H4 (cell line): ENCODE measurements at places on chromosomes 4 and X. TPM values are rescaled to one million over a fixed set of nuclear protein-coding genes. Genes with fewer than 3 reads are reported as not detected.

GRCh38 chr4:119032921-119033685, 102.5 kb upstream of the MYOZ2 start:
- no peak for DNase-seq

DNA sequence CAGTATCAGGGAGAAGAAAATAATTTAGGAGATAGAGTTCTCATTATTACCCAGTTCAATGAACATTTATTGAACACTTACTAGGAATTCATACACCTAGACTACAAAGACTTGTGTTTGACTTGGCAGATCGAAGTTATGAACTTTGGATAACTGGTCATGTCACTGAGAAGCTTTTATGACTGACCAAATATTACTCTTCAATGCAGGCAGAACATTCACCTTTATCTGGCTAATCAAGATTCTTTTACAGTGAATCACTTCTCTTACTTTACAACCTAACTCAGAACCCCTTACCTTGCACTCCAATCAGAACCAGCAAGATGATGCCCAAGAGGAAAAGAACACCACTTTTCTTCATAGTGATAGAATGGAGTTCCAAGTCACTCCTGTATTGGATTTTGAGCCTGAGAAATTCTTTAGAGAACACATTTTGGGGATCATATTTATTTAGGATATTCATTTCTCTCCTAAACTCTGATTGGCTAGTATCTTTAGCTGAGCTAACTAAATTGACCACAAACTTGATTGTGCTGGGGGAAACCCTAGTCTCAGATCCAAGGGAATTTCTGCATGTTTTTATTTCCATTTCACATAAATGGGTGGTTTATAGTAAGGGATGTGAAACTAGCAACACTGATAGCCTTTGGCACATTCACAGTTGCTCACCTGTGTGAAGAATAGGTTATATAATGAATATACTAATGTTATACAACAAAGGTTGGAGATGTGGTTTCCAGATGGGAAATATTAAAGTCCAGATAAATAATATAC, at the start of gene CXCL9:
CXCL9 (minus strand) TSS at position 421 of the 774 bp plus-strand sequence; CDS start at position 361, 60 bp downstream.
- DNase-seq: no peak

GRCh38 chrX:16705370-16705769, 7.1 kb downstream of the CTPS2 start:
- no peak for DNase-seq

GRCh38 chr4:24529555-24529954, 54.8 kb downstream of the DHX15 start:
- no peak for DNase-seq

CCDC158 gene
- not detected in 2 replicates for total RNA-seq

DNA sequence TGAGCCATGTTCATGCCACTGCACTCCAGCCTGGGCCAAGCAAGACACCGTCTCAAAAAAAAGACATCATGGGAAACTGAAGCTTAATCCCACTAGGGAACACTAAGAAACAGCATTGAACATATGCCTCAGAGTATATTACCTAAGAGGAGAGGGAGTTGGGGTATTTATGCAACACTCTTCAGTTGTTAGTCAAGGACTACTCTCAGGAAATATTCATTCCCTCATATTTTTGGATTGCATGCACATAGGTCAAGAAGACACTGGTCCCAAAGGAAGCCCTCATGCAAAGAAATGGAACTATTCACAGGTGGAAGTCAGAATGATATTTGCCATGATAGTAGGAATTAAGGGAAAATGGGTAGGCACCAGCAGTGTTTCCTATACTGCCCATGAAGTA, 22.8 kb upstream of the PAPSS1 start:
- no peak for DNase-seq

GRK4 gene
- total RNA-seq: 1.6 and 3.3 TPM in 2 replicates

NLGN3 gene
- 0.25 and 0.31 TPM in 2 replicates for total RNA-seq

DNA sequence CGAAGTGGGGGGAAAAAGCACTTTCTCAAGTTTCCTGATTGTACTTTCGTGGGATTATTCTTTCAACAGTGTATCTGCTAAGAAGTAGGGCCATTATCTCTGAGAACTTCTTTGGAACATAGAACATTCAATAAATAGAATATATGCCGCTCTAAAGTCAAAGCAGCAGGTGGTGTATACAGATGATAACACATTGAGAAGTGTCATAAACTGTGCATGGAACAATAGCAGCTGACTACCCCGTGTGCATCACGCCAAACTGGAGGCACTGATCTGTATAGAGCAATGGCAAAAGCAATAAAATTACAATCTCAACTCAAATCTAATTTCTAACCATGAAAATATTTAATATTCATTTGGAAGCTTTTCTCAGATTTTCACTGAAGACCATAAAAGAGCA, 175.3 kb downstream of the DCTD start:
- no peak for DNase-seq

GRCh38 chr4:57077550-57078343, 32.4 kb downstream of the IGFBP7 start:
- DNase-seq: peak; percentile 28

DNA sequence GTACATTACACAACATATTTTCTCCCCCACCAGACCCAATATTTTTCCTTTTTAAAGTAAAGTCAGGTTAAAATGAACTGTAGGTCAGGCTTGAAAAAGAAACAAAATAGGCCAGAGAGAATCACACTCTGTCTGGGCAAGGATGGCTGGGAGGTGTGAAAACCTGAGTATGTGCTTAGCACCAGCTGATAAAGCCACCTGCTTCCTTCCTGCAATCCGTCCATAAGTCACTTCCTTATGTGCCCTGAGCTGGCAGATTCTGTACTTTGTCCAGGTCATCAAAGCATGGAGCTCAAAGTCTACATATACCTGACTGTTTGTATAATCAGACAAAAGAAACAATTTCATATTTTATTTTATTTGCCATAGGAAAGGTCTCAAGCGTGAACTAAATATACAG, 37.7 kb downstream of the ANTXR2 start:
- DNase-seq: no peak

DNA sequence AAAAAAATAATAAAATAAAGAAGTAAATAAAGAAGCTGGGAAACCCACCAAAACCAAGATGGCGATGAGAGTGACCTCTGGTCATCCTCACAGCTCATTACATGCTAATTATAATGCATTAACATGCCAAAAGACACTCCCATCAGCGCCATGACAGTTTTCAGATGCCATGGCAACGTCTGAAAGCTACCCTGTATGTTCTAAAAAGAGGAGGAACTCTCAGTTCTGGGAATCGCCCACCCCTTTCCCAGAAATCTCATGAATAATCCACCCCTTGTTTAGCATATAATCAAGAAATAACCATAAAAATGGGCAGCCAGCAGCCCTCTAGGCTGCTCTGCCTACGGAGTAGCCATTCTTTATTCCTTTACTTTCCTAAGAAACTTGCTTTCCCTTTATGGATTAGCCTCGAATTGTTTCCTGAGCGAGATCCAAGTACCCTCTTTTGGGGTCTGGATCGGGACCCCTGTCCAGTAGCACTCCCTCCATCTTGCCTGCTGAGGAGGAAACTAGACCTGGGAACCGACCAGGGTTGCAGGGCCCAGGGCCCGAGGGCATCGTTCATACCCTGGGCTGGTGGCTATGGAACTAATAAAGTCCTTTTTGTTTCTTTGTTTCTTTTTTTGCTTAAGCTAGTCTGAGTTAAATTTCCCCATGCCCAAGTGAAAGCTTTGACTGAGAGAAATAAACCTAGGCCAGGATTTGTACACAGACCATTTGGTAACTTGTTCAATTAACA, 30.9 kb downstream of the HTT-AS start:
- no peak for DNase-seq

NEIL3 gene
- 21.1 and 23.8 TPM in 2 replicates for total RNA-seq

DNA sequence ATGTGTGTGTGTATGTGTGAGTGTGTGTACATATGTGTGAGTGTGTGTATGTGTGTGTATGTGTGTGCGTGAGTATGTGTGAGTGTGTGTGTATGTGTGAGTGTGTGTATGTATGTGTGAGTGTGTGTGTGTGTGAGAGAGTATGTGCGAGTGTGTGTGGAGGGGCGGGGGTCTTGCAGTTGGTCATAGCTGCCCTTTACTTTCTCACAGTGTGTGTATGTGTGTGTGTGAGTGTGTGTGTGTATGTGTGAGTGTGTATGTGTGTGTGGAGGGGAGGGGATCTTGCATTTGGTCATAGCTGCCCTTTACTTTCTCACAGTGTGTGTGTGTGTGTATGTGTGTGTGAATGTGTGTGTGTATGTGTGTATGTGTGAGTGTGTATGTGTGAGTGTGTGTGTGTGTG, 74.8 kb upstream of the ENPP6 start:
- DNase-seq: no peak

DNA sequence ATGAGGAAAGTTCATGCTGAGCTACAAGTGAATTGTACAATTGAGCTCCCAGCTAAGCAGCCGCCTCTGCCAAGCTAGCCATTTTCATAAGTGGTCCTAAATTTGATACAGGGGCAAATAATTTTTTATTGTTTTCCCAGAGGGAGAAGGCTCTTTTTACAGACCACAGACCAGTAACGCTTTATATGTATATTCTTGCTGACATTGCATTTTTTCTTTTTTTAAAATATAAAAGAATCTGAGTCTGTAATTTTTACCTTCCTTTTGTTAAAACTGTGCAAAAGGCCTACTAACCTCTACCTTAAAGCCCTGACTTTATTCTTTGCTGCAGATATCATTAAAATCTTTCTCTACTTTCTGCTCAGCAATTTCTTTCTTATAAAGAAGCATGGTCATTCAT, 501.2 kb upstream of the INTU start:
- no peak for DNase-seq
